Stimulated activated CD8-positive, alpha-beta memory T cell treated with anti-CD3 and anti-CD28 coated beads, Interleukin-4, amount 100 ng/mL, for 1 hour (primary cell): ENCODE measurements at places on chromosomes 13 and 19.

DNA sequence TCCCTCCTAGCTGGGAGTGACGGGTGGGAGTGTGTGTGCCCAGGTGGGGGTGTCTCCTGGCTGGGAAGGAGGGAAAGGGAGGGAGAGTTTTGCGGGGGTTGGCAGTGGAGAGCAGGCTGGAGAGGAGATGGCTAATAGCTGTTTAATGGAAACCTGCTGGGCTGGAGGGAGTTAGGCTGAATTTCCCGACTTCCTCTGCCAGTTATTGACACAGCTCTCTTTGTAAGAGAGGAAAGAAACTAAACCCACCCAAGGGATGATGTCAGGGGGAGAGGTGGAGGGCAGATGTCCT, 10.2 kb upstream of the ILF3 start:
- DNase-seq = no peak

DNA sequence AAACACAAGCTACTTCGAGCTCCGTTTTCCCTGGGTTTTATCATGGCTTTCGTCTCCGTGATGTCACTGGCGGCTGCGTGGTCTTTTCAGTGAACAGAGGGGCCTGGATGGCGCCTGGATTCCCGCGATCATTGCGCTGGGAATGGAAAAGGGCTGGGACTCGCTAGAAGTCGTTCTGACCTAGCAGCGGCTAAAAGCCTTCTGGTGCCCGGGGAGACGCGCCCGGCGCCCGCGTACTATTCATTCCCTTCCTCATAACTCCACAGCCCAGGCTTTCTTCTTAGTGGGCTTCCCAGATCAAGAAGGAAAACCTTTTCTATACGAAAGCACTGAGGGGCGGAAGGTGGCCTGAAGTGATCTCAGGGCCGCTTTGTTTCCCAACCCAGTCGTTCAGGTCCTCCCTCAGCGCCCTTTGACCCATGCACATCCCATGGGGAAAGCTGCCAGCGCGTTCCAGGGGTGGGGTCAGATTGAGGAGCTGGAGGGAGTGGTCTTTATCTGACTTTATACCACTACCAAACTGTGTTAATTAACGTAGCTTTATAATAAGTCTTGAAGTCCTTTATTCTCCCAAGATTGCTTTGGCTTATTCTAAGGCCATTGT, 96.6 kb downstream of the ELF1 start:
- no peak for DNase-seq

DNA sequence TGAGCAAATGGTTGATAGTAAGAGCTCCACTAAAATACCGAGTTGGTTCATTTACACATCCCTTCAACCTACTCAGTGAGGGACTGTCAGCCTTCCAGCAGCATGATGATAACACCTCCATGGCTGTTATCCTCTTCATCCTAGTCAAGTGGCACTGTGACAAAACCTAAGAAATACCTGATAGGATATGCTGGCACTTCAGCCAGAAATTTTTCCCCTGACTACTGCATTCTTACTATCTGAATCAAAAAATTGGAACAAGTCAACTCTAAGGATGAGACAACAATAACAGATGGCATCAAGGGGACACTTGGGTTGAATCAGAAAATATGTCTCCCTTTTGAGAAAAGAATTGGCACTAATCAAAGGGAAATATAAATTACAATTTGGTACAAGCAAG, 193.9 kb downstream of the KCTD12 start:
- no peak for DNase-seq

- DNase-seq = no peak
Measured at GRCh38 chr13:52896827-52897659, 48.6 kb upstream of the PCDH8 start.

DNA sequence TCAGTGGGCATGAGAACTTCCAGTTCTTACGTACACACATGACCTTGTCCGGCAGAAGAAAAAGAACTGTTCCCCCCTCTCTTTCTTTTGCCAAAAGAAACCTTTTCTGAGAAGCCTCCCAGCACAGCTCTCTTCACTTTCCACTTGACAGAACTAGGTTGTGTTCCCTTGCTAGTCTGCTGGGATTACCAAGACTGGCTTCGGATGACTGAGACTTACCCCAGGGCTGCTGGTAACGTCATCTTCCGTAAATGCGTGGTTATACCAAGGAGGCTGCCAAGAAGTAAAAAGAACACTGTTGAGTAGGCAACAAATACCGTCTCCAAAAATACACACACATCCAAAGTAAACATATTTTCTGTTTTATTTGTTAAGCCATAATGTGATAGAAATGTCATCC, 908.2 kb downstream of the EFNB2 start:
- no peak for DNase-seq

DNA sequence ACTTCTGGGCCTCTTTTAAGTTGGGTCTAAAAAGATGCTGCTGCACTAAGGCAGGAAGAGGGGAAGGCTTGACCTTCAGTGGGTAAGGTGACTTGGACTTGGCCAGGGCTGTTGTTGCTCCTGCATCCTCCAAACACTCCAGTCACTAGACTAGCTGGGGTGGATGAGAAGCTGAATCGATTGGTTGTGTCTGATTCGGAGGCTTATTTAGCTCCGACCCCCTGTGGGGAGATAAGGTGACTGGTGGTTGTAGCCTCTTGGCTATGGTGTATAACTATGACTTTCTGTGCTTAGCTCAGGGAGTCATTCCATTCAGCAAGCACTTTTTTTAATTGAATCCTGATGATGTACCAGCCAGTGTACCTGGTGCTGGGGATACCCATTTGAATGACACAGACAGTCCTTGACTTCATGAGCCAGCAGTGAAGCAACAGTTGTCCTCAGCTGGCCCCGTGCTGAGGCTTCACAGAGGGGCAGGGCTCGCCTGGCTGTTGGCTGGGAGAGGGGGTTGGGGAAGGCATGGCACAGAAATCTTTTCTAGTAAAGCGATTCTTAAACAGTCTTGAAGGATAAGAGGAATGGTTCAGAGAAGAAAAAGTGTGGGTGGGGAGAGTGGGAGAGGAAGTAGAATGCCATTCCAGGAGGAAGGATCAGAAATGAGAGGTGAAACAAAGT, 9.9 kb downstream of the PCDH8 start:
- no peak for DNase-seq

- DNase-seq = no peak
Measured at GRCh38 chr13:102286326-102286725, 115.5 kb downstream of the FGF14 start.

- no peak for DNase-seq
Measured at GRCh38 chr13:40617801-40618356, 48.6 kb downstream of the FOXO1 start.

DNA sequence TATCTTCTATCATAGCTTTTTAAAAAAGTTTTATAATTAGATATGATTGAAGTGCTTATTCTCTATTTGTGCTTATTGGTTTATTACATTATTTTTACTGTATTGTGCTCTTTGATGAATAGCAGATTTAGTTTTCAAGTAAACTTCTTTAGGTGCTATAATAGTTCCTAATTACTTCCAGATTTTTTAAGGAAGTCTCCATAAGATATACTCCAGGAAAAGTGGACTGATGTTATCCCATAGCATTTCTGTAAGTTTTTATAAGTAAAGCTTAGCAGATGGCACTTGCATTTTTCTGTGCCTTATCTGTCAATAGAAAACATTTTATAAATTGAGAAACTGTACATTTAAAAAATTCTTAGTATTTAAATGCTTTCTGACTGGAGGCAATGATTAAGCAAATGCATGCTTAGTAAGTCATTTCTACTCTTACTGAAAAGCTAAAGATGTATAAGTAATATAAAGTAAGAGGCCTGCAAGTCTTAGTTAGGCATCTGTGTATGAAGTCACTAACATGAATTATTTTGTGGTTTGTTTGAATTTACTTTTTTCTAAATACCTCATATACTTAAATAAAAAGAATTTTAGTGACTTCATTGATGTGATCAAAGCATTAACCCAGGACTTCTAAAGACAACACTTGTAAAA, 182.8 kb downstream of the MAB21L1 start:
- no peak for DNase-seq

GRCh38 chr19:7739211-7739755, 7.4 kb upstream of the CLEC4G start:
- DNase-seq = no peak
